ENCODE measurements at places on chromosomes 5 and 9. TPM values are rescaled to one million over a fixed set of nuclear protein-coding genes. Genes with fewer than 3 reads are reported as not detected.

The ERCC8 gene
- total RNA-seq, result 15.1 TPM

The TLX3 gene
- 4.6 TPM for total RNA-seq

The PDE6A gene
- not detected for total RNA-seq

The OBP2B gene
- not detected for total RNA-seq

The SH3RF2 gene
- total RNA-seq, result 14.3 TPM

DNA sequence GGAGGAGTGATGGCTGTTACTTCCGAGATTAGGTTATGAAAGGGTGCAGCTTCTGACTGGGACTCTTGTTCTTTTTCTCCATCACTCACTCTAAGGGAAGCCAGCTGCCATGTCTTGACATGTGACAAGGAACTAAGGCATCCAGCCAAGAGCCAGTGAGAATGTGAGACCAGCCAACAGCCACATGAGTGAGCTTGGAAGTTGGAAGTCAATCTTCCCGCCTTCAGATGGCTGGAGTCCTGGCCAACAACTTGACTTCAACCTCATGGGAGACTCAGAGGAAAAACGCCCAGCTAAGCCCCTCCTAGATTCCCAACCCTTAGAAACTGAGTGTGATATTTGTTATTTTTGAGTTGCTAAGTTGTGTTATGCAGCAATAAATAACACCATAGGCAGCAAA is 201.1 kb downstream of the SNX18 start:
- no peak overlapping the region for H3K27ac ChIP-seq
- H3K27me3 ChIP-seq, result no peaks in the 10 kb centered on the region
- no peak for DNase-seq
- no peak overlapping the region for H3K4me3 ChIP-seq
- H3K36me3 ChIP-seq, result no peaks in the 10 kb centered on the region
- H3K4me1 ChIP-seq, result no peaks in the 10 kb centered on the region

- H3K4me3 ChIP-seq, result no peak overlapping the region
- DNase-seq, result no peak
- no peaks in the 10 kb centered on the region for H3K36me3 ChIP-seq
- no peak overlapping the region for H3K27ac ChIP-seq
- H3K27me3 ChIP-seq, result no peaks in the 10 kb centered on the region
These were observed 413.2 kb upstream of the ACTBL2 start for GRCh38 chr5:57895766-57896165.

- H3K27ac ChIP-seq, result no peak overlapping the region
- peaks cover 4% of the 10 kb centered on the region for H3K4me1 ChIP-seq
- peak; percentile 54 for DNase-seq
These were observed 83.9 kb upstream of the GRAMD2B start for GRCh38 chr5:126339215-126339805.

GRCh38 chr5:122172207-122172606 is 42.9 kb downstream of the ZNF474 start:
- H3K4me3 ChIP-seq, result no peak overlapping the region
- H3K27ac ChIP-seq, result no peak overlapping the region
- H3K4me1 ChIP-seq, result no peaks in the 10 kb centered on the region
- no peak for DNase-seq

DNA sequence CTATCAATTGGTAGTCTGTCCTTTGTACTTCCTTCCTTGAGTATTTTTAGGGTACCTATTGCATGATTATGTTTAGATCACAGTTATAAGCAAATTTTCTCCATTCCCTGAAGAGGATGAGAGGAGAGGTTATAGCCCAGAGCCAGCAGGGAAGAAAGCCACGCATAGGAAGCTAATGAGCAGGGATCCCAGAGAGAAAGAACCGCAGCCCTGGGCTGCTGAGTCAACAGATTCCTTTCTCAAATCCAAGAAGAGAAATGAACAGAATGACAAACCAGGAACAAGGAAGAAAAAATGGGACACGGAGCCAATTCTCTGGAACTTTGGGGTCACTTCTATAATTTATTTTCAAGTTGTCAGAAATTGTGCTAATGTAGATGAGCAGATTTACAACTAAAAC is 284.5 kb downstream of the RFX3 start:
- no peaks in the 10 kb centered on the region for H3K4me1 ChIP-seq
- H3K4me3 ChIP-seq, result no peak overlapping the region
- H3K27me3 ChIP-seq, result no peaks in the 10 kb centered on the region
- H3K27ac ChIP-seq, result no peak overlapping the region

DNA sequence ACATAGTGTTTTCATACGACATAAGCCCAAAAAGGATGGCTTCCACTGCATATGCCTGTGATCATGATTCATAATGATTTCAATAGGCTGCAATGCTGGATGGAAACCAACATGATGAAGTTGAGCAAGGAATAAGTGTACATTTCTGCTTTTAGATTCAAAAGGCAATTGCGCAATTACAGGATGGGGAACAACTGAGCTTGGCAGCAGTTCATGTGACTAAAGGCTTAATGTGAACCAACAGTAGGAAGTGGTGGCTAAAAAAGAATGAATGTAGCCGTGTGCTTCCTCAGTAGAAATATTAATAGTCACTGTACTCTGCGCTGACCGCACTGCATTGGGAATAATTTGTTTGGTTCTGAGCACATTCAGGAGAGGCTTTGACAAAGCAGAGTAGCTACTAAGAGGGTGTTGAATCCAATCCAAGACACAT is 51.2 kb downstream of the SLC1A3 start:
- H3K4me3 ChIP-seq, result no peak overlapping the region
- peaks cover 55% of the 10 kb centered on the region for H3K4me1 ChIP-seq
- peak; percentile 74 for DNase-seq
- peak overlapping the region; percentile 85 for H3K27ac ChIP-seq
- no peaks in the 10 kb centered on the region for H3K27me3 ChIP-seq
- no peaks in the 10 kb centered on the region for H3K36me3 ChIP-seq

DNA sequence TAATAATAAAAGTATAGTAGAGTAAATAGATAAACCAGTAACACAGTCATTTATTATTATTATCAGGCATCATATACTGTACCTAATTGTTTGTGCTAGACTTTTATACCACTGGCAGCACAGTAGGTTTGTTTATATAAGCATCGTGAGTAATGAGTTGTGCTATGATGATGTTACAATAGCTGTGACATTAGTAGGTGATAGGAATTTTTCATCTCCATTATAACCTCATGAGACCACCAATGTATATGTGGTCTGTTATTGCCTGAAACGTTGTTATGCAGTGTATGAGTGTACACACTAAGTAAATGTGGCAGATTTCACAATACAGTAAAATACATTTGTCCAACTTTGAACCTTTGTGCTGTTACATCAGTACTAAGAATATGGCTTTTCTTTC is 72.7 kb upstream of the SPATA31D4 start:
- no peaks in the 10 kb centered on the region for H3K36me3 ChIP-seq
- no peaks in the 10 kb centered on the region for H3K27me3 ChIP-seq
- no peak overlapping the region for H3K27ac ChIP-seq

DNA sequence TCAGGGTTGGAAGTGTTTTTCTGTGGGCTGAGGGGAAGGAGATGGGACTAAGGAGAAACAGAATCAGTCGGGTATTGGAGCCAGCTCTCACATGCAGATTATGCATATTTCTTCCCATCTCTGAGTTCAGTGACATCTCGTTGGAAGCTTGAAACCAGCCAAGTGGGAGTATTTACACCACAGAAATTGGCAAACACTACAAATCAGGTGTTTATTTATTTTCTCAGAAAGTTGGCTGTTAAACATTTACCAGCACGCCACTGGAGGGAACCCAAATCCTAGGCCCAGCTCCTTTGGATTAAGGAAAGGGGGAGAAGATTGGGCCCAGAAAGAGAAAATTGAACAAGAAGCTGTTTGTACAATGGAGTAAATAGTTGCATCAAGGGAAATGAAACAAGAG is 72.1 kb upstream of the PITX1 start:
- peaks cover 6% of the 10 kb centered on the region for H3K4me1 ChIP-seq
- DNase-seq, result no peak
- no peak overlapping the region for H3K4me3 ChIP-seq
- no peaks in the 10 kb centered on the region for H3K36me3 ChIP-seq

- H3K27me3 ChIP-seq, result no peaks in the 10 kb centered on the region
- no peak overlapping the region for H3K27ac ChIP-seq
- peaks cover 91% of the 10 kb centered on the region for H3K4me1 ChIP-seq
- H3K36me3 ChIP-seq, result no peaks in the 10 kb centered on the region
- no peak overlapping the region for H3K4me3 ChIP-seq
These were observed 44.5 kb downstream of the TRIO start for GRCh38 chr5:14187660-14188059.

DNA sequence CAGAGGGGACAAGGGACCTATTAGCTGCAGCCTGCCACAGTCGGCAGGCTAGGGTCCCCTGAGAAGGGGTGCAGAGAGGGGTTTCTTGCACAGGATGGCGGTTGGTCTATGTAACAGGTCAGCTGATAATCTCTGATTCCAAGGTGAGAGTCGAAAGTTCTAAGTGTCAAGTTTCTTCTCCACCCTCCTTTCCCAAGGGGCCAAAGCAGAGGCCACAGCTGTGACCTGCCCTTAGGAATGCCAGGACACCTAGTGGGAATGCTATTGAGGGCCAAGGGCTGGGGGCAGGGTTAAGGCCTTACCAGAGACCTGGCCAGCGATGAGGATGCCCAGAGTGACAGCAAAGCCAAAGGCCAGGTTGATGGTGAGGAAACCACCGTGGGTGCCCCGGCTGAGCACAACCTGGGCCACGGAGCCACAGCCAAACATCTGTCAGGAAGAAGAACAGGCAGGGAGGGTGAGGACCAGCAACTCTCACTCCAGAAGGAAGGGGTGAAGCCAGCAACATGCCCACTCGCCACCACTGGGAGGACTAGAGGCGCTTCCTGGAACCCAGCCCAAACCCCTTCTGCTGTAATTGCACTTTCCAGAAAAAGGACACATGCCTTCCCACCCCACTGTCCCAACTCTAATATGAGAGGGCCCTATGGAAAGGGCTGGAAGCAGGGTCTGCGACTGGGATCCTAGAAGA is 3.8 kb downstream of the AQP3 start:
- H3K4me3 ChIP-seq, result peak overlapping the region; percentile 6
- no peaks in the 10 kb centered on the region for H3K36me3 ChIP-seq
- DNase-seq, result no peak
- no peaks in the 10 kb centered on the region for H3K27me3 ChIP-seq
- H3K27ac ChIP-seq, result no peak overlapping the region

DNA sequence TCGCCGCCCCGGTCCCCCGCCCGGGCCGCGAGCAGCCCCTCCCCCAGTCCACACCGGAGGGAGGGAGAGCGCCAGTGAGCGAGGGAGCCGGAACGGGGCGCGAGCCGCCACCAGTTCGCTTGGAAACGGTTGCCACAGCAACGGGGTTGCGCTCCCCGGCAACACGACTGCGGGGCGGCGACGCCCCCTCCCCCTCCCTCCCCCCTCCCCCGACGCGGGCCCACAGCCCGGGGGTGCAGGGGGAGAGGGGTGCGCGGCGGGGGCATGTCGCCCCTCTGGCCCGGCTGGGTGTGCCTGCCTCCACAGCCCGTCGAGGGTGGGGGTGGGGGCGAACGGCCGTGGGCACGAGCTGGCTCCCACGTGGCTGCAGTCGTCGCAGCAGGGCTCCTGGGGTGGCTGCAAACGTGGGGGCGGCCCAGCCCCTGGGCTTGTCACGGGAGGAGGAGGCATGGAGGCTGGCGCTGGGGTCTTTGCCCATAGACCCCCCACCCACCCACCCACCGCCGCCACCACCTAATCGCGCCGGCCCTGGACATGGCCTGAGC is 524 bp downstream of the PRR7 start:
- no peaks in the 10 kb centered on the region for H3K36me3 ChIP-seq
- peak overlapping the region; percentile 95 for H3K27ac ChIP-seq
- H3K27me3 ChIP-seq, result no peaks in the 10 kb centered on the region
- peak overlapping the region; percentile 86 for H3K4me3 ChIP-seq
- H3K4me1 ChIP-seq, result peaks cover 59% of the 10 kb centered on the region

DNA sequence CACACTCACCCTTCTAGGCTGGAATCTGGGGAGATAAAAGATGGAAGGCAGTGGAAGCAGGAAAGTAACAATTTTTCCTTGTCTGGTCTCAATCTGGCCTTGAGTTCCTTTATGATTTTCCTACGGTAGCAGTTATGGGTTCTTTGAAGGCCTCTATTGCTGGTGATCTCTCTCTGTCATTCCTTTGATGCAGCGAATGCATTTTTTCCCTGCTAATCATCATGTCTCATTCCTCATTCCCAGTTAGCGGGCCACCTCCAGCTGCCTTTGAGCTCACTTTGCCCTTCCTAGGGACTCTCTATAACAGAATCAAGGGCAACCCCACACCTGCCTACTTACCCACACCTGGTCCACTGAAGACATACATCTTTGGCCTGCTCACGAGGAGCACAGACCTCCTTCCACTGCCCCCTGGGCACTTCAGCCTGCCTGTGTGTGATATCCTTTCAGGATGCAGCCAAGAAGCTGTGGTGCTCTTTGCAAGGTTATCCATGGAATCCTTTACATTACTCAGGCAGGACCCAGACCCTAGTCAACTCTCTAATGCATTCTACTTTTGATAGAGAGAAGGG is 191.7 kb downstream of the DRD1 start:
- no peak for DNase-seq
- no peak overlapping the region for H3K4me3 ChIP-seq
- H3K4me1 ChIP-seq, result peaks cover 14% of the 10 kb centered on the region
- H3K27ac ChIP-seq, result no peak overlapping the region
- H3K27me3 ChIP-seq, result peaks cover 4% of the 10 kb centered on the region
- no peaks in the 10 kb centered on the region for H3K36me3 ChIP-seq

- no peaks in the 10 kb centered on the region for H3K27me3 ChIP-seq
- no peak overlapping the region for H3K4me3 ChIP-seq
- peaks cover 11% of the 10 kb centered on the region for H3K36me3 ChIP-seq
- no peak overlapping the region for H3K27ac ChIP-seq
These were observed 34.0 kb downstream of the NDST1 start for GRCh38 chr5:150541895-150542294.

DNA sequence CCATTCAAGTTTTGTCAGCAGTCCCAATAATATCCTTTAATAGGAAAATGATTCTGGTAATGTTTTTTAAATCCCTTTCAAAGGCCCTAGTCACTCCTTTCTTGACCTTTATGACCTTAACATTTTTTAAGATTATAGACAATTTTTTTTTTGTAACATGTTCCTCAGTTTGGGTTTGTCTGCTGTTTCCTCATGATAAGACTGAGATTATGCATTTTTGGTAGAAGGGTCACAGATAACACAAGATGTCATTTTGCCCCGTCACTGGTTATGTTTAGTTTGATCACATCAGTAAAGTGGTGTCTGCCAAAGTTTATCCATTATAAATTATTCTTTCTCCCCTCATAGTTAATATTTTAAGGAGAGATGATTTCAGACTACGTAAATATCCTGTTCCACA is 16.0 kb upstream of the PTPDC1 start:
- H3K36me3 ChIP-seq, result no peaks in the 10 kb centered on the region
- no peaks in the 10 kb centered on the region for H3K4me1 ChIP-seq
- DNase-seq, result no peak
- H3K27me3 ChIP-seq, result no peaks in the 10 kb centered on the region
- H3K27ac ChIP-seq, result no peak overlapping the region

- no peaks in the 10 kb centered on the region for H3K4me1 ChIP-seq
- no peak overlapping the region for H3K4me3 ChIP-seq
- no peaks in the 10 kb centered on the region for H3K36me3 ChIP-seq
- H3K27me3 ChIP-seq, result no peaks in the 10 kb centered on the region
These were observed 300.2 kb downstream of the FBXL17 start for GRCh38 chr5:108081707-108082106.

DNA sequence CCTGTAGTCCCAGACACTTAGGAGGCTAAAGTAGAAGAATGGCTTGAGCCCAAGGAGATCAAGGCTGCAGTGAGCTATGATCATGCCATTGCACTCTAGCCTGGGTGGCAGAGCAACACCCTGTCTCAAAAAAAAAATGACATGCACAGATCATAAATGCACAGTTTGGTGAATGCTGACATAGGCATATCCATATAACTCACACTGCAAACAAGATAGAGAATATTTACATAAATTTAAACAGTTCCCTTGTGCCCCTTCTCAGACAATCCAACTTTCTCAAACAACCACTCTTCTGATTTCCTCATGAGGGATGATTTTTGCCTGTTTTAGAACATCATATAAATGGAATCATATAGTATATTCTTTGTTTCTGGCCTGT is 88.7 kb upstream of the CAST start:
- no peak overlapping the region for H3K27ac ChIP-seq
- H3K4me3 ChIP-seq, result no peak overlapping the region
- no peak for DNase-seq
- H3K27me3 ChIP-seq, result 0 out of 2 replicates have a peak, but pooled peaks cover 8% of the 10 kb centered on the region

All from HCT116 (cell line).